ENCODE measurements at places on chromosomes 5 and 9. TPM values are rescaled to one million over a fixed set of nuclear protein-coding genes. Genes with fewer than 3 reads are reported as not detected.

- DNase-seq, result peak; percentile 3
Measured at GRCh38 chr9:110923601-110924000, 114.7 kb downstream of the LPAR1 start.

- no peak for DNase-seq
Measured at GRCh38 chr5:106827061-106827460, 843.7 kb downstream of the EFNA5 start.

DNA sequence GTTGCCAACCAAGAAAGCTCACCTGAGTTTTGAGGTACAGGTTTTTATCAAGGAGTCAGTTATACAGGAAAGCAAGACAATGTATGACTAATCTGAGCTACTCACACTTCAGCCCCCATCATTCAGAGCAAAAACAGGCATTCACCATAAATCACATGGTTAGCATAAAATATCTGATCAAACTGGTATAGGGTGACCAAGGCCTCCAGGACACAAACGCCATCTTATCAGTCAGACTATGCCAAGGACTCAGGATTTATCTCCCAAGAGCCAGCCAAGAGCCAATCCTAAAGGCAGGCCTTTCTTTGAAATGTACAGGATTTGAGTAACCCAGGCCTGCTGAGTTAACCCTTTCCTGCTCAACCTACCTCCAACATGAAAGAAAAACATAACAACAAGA, 313.0 kb upstream of the NREP start:
- no peak for DNase-seq

DNA sequence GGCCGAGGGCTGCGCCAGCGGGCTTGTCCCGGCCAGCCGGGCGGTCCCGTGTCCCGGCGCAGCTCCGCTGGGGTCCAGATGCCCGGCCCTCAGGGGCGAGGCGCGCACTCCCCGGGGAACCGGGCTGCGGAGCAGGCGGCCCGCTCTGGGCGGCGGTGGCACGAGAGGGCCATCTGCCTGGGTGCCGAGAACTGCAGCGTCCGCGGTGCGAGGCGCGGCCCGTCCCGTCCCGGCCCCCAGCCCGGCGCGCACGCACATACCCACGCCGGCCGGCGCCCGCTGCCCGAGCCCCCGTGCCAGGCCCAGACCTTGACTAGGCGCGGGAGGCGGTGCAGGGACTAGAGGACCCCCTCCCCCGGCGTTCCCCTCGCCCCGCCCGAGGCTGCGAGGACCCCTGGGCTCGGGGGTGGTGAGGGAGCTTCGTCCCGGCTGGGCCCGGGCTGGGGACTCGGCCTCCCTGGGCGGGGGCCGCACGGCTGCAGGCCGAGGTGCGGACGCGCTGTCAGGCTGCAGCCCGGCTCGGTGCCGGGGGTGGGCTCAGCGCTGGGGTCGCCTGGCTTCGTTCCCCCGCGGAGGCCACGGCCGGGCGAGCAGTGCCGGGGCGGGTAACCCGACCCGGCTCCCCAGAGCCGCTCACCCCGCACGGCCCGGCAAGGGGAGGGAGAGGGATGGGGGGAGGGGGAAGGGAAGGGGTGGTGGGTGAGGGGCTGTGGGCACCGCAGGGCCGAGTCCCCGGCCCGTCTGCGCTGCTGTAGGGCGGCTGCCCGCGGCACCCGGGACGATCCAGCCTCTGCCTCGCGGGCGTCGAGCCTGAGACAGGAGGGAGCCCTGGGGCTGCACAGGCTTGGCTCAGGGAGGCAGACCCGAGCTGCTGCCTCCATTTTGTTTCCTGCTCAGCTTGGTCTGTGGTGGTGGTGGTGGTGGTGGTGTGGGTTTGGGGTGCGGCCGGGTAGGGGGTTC, 1.2 kb upstream of the NSD1 start:
- peak; percentile 94 for DNase-seq

DNA sequence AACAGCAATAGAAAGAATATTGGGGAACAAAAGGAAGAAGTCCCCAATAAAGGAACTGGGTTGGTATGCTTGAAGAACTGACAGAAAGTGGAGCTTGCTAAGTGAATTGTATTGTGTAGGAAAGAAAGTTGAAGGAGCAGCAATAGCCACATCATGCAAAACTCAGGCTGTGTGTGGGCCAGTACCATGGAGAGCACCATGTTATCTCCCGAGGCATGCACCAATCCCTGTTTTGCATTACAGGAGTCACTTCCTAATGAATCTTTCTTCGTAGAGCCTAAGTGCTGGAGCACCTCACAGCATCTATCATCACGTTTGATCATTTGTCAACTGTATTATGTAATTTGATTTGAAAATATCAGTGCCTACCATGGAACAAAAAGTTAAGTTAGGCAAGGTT, 137.7 kb upstream of the NMUR2 start:
- no peak for DNase-seq

GRCh38 chr5:19855931-19856330, 132.1 kb downstream of the CDH18 start:
- no peak for DNase-seq

DNA sequence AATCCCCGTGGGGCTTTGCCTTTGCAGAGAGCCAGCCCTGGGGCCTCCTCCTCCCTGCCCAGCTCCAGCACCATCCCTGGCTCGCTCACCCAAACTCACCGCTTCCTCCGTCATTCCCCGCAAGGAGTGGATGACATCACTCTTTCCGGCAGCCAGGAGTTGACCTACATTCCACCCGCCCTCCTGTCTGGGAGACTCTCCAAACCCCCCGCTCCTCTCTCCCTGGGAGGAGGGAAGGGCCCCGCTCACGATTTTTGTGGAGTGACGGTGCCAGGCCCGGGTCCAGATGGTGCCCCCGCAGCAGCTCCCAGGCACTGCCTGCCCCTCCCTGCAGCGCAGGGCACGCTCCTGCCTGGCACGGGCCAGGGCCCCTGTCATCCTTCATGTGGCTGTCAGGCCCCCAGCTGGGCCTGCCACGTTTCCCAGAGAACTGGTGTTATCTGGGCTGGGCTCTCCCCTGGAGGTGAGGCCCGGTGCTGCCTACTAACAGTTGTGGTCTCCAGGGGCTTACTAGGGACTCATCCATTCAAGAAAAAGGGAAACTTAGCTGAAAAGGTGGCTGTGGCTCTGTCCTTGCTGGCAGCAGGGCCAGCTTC, 52.3 kb downstream of the NTNG2 start:
- peak; percentile 99 for DNase-seq

GRCh38 chr5:82439750-82440445, 161.7 kb upstream of the RPS23 start:
- DNase-seq, result no peak

- no peak for DNase-seq
Measured at GRCh38 chr5:126912616-126913200, 117.7 kb downstream of the MARCHF3 start.

DNA sequence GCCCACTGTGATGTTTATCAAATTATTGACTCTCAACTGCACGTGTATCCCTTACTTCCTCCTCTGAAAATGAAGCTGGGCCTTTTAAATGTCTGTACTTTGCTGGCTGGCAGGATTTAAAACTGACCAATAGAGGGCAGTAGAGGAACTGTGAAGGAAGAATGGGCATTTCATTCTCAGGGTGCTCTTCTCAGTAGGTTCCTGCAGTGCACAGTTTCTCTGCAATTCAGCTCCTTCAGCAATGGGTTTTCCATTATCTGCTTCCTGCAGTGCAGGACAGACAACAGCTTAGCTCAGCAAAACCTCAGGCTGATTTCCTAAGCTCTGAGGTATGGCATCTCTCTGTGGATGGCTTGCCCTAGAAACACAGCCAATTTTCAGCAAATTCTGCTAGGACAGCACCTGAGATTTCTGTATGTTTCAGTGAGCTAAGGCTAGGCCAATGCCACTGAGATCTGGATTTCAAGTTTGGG, 298.4 kb upstream of the PRDM9 start:
- no peak for DNase-seq

DNA sequence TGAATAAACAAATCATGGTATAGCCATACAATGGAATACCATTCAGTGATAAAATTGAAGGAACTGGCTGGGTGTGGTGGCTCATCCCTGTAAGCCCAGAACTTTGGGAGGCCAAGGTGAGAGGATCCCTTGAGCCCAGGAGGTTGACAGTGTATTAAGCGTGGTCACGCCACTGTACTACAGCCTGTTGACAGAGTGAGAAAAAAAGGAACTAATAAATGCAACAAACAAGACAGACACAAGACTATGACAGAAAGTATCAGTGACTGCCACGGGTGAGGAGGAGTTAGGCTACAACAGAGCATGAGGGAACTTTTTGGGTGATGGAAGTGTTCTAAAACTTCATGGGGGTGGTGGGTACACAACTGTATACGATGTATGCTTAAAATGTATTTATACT, 2.2 kb downstream of the FNIP1 start:
- DNase-seq, result peak; percentile 48

DNA sequence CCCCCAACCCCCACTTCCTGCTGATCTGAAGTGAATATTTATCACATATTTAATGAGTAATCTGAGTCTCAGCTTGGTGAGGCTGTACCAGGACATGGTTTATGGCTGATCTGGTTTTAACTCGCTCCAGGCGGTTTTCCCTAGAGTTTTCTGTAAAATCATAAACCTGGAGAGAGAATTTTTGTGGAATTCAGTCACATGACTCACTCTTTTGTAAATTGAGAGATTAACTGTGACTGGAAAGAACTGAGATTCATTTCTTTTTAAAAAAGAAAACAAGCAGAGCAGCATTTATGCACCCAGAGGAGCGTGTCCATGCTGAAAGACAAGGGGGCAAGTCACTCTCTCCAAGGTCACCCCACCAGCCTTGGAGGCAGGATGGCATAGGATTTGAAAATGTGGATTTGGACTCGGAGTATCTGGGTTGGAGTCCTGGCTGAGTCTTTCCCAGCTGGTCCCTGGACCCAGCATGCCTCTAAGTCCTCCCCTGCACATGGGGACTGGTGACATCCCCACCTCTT, 81.8 kb downstream of the ZNF618 start:
- peak; percentile 94 for DNase-seq

DNA sequence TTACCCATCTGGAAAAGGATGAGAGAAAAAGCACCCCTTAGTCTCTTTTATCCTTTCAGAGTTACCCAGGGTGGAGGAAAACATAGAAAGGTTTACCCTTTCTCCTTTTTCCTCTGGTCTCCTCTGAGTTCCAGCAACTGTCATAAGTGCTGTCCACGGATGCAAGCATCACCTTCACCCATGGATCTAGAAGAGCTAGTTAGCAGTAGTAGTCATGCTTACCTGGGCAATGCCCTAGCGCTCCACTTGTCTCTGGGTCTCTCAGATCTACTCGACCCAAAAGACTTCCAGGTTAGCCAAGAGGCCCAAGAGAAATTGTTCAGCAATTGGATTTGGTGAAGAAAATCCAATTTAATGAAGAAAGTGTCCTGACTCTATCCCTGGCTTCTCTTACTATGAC, 656.2 kb upstream of the PTPRD start:
- DNase-seq, result no peak

GRCh38 chr9:137113385-137114159, 961 bp downstream of the DPP7 start:
- peak; percentile 96 for DNase-seq

DNA sequence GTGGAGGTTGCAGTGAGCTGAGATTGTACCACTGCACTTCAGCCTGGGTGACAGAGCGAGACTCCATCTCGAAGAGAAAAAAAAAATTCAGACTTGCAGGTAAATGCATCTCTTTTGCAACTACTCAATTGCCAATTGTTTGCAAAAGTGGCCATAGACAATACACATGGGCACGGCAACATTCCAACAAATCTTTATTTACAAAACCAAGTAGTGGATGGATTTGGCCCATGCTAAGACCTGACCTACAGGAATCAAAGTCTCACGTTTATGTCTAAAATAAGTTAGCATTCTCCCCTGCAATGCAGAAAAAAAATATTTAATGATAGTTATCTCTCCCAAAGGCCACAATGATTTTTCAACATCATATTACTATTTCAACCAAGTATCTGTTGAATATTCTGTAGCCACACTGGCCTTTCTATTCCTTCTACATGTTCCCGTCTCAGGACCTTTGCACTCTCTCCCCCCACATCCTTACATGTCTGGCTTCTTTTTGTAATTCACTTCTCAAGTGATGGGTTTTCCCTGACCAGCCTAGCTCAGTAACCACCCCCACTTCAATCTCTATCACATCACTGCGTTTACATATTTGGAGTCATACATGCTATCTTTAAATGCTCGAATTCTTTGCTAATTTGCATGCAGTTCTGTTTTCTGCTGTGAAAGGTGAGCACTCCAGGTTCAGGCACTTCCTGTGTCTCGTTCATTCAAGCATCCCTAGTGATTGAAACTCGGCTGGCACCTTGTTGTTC, 54.2 kb downstream of the FNBP1 start:
- DNase-seq, result no peak

- DNase-seq, result peak; percentile 78
Measured at GRCh38 chr5:14035859-14036503, 91.5 kb upstream of the DNAH5 start.

The TARS1 gene
- total RNA-seq, result 305 TPM

The KCTD16 gene
- total RNA-seq, result 3.6 TPM

The PCDHB4 gene
- total RNA-seq, result 1.2 TPM

The IFNA2 gene
- total RNA-seq, result not detected

The CORO2A gene
- total RNA-seq, result 0.72 TPM

The SLC6A18 gene
- total RNA-seq, result not detected

The FAM78A gene
- total RNA-seq, result 0.59 TPM

Data from osteoblast (primary cell).